ENCODE measurements at places on chromosomes 13 and 19. TPM values are rescaled to one million over a fixed set of nuclear protein-coding genes. Genes with fewer than 3 reads are reported as not detected.
A peak's percentile ranks its signal among the peaks of the same experiment; 100 is the strongest.

- H3K27ac ChIP-seq = no peak overlapping the region
- H3K27me3 ChIP-seq = no peaks in the 10 kb centered on the region
- H3K4me1 ChIP-seq = peaks cover 3% of the 10 kb centered on the region
These were observed 35.3 kb downstream of the DACH1 start for GRCh38 chr13:71831716-71832115.

- no peak for DNase-seq
- no peaks in the 10 kb centered on the region for H3K4me1 ChIP-seq
- H3K27ac ChIP-seq = no peak overlapping the region
- no peaks in the 10 kb centered on the region for H3K27me3 ChIP-seq
- no peak overlapping the region for H3K4me3 ChIP-seq
- no peaks in the 10 kb centered on the region for H3K36me3 ChIP-seq
These were observed 149.1 kb downstream of the SLITRK5 start for GRCh38 chr13:87820241-87820640.

GRCh38 chr19:13187419-13187818 is 37.2 kb downstream of the IER2 start:
- H3K4me3 ChIP-seq = no peak overlapping the region
- H3K27ac ChIP-seq = no peak overlapping the region
- no peaks in the 10 kb centered on the region for H3K4me1 ChIP-seq
- DNase-seq = no peak

GRCh38 chr13:111131611-111132010 is 16.5 kb downstream of the ARHGEF7 start:
- no peak overlapping the region for H3K4me3 ChIP-seq
- no peak overlapping the region for H3K27ac ChIP-seq
- H3K27me3 ChIP-seq = no peaks in the 10 kb centered on the region
- DNase-seq = no peak
- no peaks in the 10 kb centered on the region for H3K4me1 ChIP-seq

GRCh38 chr13:88115976-88116375 is 444.8 kb downstream of the SLITRK5 start:
- H3K27me3 ChIP-seq = no peaks in the 10 kb centered on the region
- DNase-seq = no peak
- H3K36me3 ChIP-seq = no peaks in the 10 kb centered on the region
- no peak overlapping the region for H3K27ac ChIP-seq
- H3K4me1 ChIP-seq = 0 out of 2 replicates have a peak, but pooled peaks cover 5% of the 10 kb centered on the region
- no peak overlapping the region for H3K4me3 ChIP-seq

GRCh38 chr19:4456476-4456842 is 1.1 kb downstream of the UBXN6 start:
- DNase-seq = no peak
- peak overlapping the region; percentile 77 for H3K4me3 ChIP-seq
- H3K36me3 ChIP-seq = no peaks in the 10 kb centered on the region
- H3K27ac ChIP-seq = no peak overlapping the region
- H3K27me3 ChIP-seq = no peaks in the 10 kb centered on the region

DNA sequence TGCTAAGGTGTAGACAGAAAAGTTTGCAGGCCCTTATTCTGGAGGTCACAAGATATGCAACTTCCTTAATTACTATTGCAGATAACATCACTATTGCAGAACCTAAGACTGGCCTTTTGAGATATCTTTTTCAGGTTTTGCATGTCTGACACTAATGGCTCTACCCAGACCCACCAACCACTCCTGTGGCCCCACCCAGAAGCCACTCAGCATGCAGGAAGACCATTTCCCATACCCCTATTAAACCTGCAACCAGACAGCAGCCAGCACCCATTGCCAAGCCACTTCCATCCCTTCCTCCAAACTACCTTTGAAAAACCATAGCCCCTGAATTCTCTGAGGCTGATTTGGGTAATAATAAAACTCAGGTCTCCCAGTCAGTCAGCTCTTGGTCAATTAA is 297.6 kb downstream of the SLITRK6 start:
- no peak for DNase-seq
- peak overlapping the region; percentile 51 for H3K27ac ChIP-seq
- peaks cover 20% of the 10 kb centered on the region for H3K4me1 ChIP-seq
- H3K27me3 ChIP-seq = no peaks in the 10 kb centered on the region
- no peak overlapping the region for H3K4me3 ChIP-seq

GRCh38 chr13:47903836-47904235 is 97.2 kb downstream of the SUCLA2 start:
- no peak overlapping the region for H3K27ac ChIP-seq
- H3K36me3 ChIP-seq = no peaks in the 10 kb centered on the region
- no peak overlapping the region for H3K4me3 ChIP-seq
- H3K4me1 ChIP-seq = no peaks in the 10 kb centered on the region
- no peak for DNase-seq

GRCh38 chr13:70960841-70961443 is 852.7 kb upstream of the KLHL1 start:
- no peaks in the 10 kb centered on the region for H3K36me3 ChIP-seq
- H3K27me3 ChIP-seq = no peaks in the 10 kb centered on the region
- H3K27ac ChIP-seq = no peak overlapping the region

DNA sequence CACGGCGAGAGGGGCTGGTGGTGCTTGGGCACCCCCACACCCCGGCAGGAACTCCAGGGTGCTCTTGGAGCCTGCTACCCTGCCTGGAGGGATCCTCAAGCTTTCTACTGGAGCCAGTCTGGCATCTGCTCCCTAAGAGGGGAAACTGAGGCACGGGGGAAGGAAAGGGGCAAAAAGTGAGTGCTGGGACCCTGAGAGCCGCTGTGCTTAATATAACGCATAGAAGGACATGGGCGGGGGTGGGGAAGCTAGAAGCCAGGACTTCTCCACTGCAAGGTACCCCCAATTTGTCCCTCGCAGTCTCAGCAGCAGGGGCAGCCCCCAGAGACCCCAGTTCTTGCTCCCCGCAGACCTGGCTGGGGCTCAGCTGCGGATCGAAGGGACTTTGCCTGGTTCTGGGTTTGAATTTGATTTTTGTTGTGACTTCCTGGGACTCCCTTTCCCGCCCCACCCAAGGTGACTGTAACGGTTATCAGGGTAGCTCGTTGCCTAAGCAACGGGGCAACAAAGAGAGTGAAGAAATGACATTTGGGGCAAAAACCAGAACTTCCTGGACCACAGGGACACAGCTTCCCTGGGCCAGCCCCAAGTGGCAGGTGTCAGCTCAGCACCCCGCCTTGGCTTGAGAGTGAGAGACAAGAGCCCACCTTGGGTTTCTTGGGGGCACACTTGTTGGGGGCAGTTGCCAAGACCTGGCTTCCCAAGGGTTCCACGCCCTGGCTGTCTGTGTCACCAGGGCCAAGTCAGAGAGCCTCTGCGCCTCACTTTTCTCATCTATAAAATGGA is 638 bp downstream of the ADGRE5 start:
- H3K27me3 ChIP-seq = no peaks in the 10 kb centered on the region
- no peaks in the 10 kb centered on the region for H3K36me3 ChIP-seq
- H3K4me1 ChIP-seq = peaks cover 16% of the 10 kb centered on the region

DNA sequence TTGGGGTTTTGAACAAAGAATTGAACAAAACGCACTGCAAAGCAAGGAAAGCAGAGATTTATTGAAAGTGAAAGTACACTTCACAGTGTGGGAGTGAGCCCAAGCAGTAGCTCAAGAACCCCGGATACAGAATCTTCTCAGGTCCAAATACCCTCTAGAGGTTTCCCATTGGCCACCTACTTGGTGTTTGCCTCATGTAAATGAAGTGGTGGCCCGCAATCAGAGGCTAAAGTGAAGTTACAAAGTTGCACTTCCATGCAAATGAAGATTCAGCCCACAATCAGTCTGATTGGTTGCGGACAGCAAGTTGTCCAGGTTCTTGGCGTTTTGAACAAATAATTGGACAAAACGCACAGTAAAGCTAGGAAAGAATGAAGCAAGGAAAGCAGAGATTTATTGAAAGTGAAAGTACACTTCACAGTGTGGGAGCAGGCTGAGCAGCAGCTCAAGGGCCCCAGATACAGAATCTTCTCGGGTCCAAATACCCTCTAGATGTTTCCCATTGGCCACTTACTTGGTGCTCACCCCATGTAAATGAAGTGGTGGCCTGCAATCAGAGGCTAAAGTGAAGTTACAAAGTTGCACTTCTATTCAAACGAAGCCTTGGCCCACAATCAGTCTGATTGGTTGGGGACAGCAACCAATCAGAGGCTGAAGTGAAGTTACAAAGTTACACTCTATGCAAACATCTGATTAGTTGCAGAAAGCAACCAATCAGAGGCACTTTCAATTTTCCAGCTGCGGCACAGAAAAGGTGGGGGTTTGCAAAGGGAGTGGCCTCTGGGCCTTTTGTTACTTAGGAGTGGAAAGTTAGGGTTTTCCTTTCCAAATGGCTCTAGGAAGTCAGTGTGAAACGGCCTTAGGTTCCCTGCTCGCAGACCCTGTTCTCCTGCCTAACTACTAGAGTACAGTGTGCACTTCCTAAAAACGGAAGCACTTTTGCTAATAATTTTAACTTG is 4.8 kb upstream of the TM9SF2 start:
- DNase-seq = peak; percentile 67
- peaks cover 3% of the 10 kb centered on the region for H3K4me1 ChIP-seq
- H3K27ac ChIP-seq = no peak overlapping the region
- no peaks in the 10 kb centered on the region for H3K27me3 ChIP-seq
- H3K36me3 ChIP-seq = no peaks in the 10 kb centered on the region

GRCh38 chr13:51906581-51906980 is 44.8 kb downstream of the CCDC70 start:
- H3K4me1 ChIP-seq = peaks cover 3% of the 10 kb centered on the region
- H3K36me3 ChIP-seq = no peaks in the 10 kb centered on the region
- no peak overlapping the region for H3K27ac ChIP-seq
- no peaks in the 10 kb centered on the region for H3K27me3 ChIP-seq

DNA sequence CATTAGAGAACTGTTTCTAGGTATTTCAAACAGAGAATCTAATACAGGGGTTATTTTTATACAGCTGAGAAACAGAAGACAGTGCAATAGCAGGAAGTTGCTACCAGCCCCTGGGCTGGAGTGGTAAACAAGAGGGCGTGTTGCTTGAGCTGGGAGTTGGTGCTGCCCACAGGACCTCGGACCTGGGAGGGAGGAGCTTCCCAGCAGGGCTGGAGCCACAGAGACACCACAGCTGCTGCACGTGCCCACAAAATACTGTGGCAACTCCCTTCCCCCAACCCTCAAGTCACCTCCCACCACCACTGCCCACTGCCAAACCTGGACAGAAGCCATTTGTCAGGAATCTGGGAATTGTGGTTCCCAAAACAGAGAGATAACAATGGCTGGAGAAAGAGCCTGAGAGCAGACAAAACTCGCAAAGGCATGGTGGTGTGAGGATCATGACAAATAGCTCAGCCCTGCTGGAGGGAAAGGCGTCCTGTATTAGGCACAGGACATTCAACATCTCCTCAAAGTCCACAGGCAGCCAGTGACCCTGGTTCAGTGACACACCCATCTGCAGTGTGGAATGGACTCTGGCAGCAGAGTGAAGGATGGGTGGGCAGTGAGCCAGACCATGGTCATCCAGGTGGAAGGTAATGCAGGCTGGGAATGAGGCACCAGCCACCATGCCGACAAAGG is 57.2 kb downstream of the SPATA13 start:
- peak overlapping the region; percentile 36 for H3K27ac ChIP-seq
- no peaks in the 10 kb centered on the region for H3K36me3 ChIP-seq
- no peak overlapping the region for H3K4me3 ChIP-seq
- peak; percentile 19 for DNase-seq
- no peaks in the 10 kb centered on the region for H3K27me3 ChIP-seq
- H3K4me1 ChIP-seq = peaks cover 29% of the 10 kb centered on the region

GRCh38 chr13:109192306-109192705 is 562.9 kb downstream of the MYO16 start:
- H3K4me3 ChIP-seq = no peak overlapping the region
- no peak overlapping the region for H3K27ac ChIP-seq
- H3K27me3 ChIP-seq = no peaks in the 10 kb centered on the region
- no peak for DNase-seq
- no peaks in the 10 kb centered on the region for H3K36me3 ChIP-seq
- H3K4me1 ChIP-seq = peaks cover 41% of the 10 kb centered on the region

- H3K4me1 ChIP-seq = 0 out of 2 replicates have a peak, but pooled peaks cover 4% of the 10 kb centered on the region
- no peaks in the 10 kb centered on the region for H3K36me3 ChIP-seq
- H3K4me3 ChIP-seq = no peak overlapping the region
- peaks cover 8% of the 10 kb centered on the region for H3K27me3 ChIP-seq
- peak; percentile 67 for DNase-seq
These were observed 55.6 kb upstream of the ALOX5AP start for GRCh38 chr13:30679483-30680330.

DNA sequence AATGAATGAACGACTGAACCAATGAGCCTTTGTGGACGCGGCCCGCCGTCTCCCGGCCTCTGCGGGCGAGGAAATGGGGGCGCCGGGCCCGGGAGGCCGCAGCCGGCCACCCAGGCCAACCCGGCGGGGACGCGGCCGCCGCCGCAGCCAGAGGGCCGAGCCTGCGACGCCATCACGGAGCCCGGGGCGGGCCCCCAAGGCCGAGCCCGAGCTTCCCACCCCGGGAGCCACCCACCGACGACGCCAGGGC is 216 bp downstream of the SUGP2 start:
- peak overlapping the region; percentile 91 for H3K4me3 ChIP-seq
- H3K27me3 ChIP-seq = no peaks in the 10 kb centered on the region
- H3K27ac ChIP-seq = peak overlapping the region; percentile 93
- no peak for DNase-seq
- H3K36me3 ChIP-seq = peaks cover 42% of the 10 kb centered on the region
- peaks cover 12% of the 10 kb centered on the region for H3K4me1 ChIP-seq

GRCh38 chr13:32737679-32738078 is 151.4 kb downstream of the PDS5B start:
- H3K4me3 ChIP-seq = no peak overlapping the region
- no peak overlapping the region for H3K27ac ChIP-seq
- H3K36me3 ChIP-seq = no peaks in the 10 kb centered on the region
- no peak for DNase-seq

DNA sequence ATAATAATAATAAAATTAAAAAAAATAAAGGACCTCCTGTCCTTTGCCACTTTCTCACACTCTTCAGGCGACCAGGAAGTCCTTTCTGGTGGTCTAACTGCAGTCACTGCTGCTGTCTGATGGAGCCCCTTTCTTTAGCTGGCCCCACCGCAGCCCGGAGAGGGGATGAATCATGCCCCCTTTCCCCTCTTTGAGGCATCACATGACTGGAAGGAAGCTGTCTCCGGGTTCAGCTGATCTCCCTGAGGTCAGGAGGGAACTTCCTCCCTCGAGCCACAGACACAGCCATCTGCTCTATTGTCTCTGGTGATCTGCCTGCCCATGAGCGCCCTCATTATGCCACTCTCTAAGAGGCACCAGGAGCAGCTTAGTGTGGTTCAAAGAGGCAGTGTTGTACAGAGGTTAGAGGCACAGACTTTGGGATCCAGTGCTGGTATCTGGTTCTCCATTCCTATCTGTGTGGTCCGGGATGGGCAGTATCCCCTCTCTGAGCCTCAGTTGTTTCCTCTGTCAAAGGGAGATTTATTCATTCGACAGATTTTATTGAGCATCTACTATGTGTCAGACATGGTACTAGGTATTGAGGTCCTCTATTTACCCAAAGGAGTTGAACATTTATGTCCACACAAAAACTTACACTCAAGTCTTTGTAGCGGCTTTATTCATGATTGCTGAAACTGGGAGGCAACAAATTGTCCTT is 30.0 kb downstream of the VAV1 start:
- peak overlapping the region; percentile 50 for H3K27ac ChIP-seq
- no peak overlapping the region for H3K4me3 ChIP-seq
- H3K4me1 ChIP-seq = peaks cover 25% of the 10 kb centered on the region
- DNase-seq = peak; percentile 32

Gene PSG3
- total RNA-seq = not detected

Gene CDC42EP5
- 0.35 TPM for total RNA-seq

Gene TSPAN16
- total RNA-seq = not detected

Gene AMER2
- total RNA-seq = 0.62 TPM

Gene IL17D
- 2.3 TPM for total RNA-seq

Gene CNN1
- 17.0 TPM for total RNA-seq

Gene ZNF85
- 28.8 TPM for total RNA-seq

Gene SHANK1
- total RNA-seq = 3.3 TPM

Gene CRX
- total RNA-seq = not detected

Gene CTXN1
- total RNA-seq = 53.1 TPM

Gene COL5A3
- 1.0 TPM for total RNA-seq
